CD8-positive, alpha-beta memory T cell (primary cell): ENCODE measurements at places on chromosomes 3 and 15. TPM values are rescaled to one million over a fixed set of nuclear protein-coding genes. Genes with fewer than 3 reads are reported as not detected.

GRCh38 chr3:140216249-140216648 lies 281.3 kb downstream of the CLSTN2 start:
- H3K36me3 ChIP-seq = no peaks in the 10 kb centered on the region
- no peak overlapping the region for H3K27ac ChIP-seq
- no peak for DNase-seq

GRCh38 chr15:58517682-58518525 lies 86.1 kb downstream of the LIPC start:
- H3K36me3 ChIP-seq = no peaks in the 10 kb centered on the region
- DNase-seq = no peak
- peak overlapping the region; percentile 1 for H3K27ac ChIP-seq
- no peaks in the 10 kb centered on the region for H3K27me3 ChIP-seq
- H3K4me1 ChIP-seq = peaks cover 32% of the 10 kb centered on the region

The GHSR gene
- total RNA-seq = not detected

The VEPH1 gene
- not detected for total RNA-seq

DNA sequence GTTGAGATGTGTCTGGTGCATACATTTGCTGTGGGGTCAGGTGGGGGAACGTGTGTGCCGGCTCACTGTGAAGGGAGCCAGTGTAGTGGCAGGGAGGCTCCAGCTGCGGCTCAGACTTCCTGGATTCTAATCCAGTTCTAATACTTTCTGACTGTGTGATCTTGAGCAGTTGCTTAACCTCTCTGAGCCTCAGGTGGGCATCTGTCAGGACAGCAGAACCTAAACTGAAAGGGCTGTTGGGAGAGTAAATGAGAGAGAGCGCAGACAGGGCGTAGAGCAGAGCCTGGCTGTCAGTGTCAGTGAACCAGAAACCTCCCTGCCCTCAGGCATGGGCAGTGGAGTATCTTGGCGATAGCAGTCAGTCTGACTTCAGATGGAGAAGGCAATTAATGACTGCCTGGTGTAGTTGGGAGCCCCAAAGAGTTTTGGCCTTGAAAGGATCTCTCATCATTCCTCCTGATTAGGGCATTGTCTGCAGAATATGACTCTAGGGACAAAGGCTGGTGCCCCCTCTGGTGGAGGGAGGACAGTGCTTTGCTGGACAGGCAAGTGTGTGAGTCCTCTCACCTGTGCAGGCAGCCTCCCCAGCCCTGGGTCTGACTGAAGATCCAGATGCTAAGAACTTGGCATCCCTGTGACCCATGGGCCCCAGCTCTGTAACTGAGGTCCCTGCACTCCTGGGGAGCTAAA lies 9.6 kb downstream of the KBTBD13 start:
- no peak overlapping the region for H3K27ac ChIP-seq
- H3K4me1 ChIP-seq = peaks cover 13% of the 10 kb centered on the region
- DNase-seq = no peak
- H3K4me3 ChIP-seq = no peak overlapping the region
- no peaks in the 10 kb centered on the region for H3K36me3 ChIP-seq
- peaks cover 8% of the 10 kb centered on the region for H3K27me3 ChIP-seq

DNA sequence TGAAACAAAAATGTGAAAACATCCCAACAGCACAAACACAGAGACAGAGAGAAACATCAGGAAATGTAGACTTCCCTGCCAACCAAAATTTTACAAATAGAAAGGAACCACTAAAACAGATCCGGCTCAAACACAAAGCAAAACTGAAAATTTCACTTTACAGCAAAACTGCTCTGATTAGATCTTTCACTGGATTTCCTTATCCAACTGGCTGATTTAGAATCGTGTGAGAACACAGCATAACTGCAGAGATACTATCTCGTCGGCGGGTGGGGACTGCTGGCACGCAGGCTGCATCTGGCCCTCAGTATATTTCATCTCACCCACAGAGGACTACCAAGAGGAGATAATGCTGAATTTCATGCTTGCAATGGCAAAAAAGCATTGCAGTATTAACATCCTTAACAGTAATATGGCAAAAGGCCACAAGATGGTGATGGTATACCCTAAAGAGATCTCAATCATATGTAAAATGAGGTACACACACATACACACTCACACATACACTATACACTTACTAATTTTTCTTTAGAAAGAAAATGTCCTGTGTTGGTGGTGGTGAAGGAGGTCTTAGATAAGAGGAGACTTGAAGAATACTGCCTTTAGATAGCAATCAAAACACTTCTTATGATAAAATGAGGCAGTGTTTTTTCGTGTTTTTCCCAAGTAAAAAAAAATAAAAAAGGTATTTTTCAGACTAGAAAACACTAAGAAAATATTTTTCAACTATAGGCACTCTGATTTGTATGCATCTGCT lies 10.6 kb upstream of the LEO1 start:
- H3K4me3 ChIP-seq = no peak overlapping the region
- H3K36me3 ChIP-seq = no peaks in the 10 kb centered on the region
- peak overlapping the region; percentile 55 for H3K27ac ChIP-seq
- no peak for DNase-seq
- peaks cover 8% of the 10 kb centered on the region for H3K4me1 ChIP-seq

The RBPMS2 gene
- total RNA-seq = not detected

- no peak overlapping the region for H3K27ac ChIP-seq
- no peak overlapping the region for H3K4me3 ChIP-seq
- H3K36me3 ChIP-seq = no peaks in the 10 kb centered on the region
Observed at GRCh38 chr15:79562403-79562815, 130.3 kb downstream of the MINAR1 start.

GRCh38 chr15:26081758-26082220 lies 218.7 kb upstream of the ATP10A start:
- H3K27me3 ChIP-seq = no peaks in the 10 kb centered on the region
- no peaks in the 10 kb centered on the region for H3K36me3 ChIP-seq
- peak overlapping the region; percentile 70 for H3K4me3 ChIP-seq

DNA sequence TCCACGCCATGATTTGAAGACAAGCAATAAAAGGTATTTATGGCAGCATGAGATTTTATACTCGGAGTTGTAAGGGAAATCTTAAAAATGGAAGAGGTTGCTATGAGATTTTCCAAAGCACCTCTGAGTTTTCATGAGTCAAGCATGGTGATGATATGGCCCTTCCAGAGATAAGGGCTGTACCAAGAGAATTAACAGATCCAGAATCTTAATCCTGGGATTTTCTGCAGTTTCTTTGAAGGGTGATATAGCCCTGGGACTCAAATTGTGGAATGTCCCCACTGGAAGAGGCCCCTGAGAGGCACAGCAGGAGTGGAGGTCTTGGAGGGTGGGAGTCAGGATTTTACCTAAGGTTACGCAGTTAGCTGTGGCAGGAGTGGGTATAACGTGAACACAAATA lies 243.3 kb downstream of the ZNF621 start:
- DNase-seq = no peak
- no peak overlapping the region for H3K4me3 ChIP-seq
- H3K36me3 ChIP-seq = no peaks in the 10 kb centered on the region
- no peaks in the 10 kb centered on the region for H3K27me3 ChIP-seq
- H3K4me1 ChIP-seq = no peaks in the 10 kb centered on the region

- no peaks in the 10 kb centered on the region for H3K27me3 ChIP-seq
- no peak overlapping the region for H3K4me3 ChIP-seq
- H3K27ac ChIP-seq = no peak overlapping the region
- no peak for DNase-seq
- no peaks in the 10 kb centered on the region for H3K4me1 ChIP-seq
- H3K36me3 ChIP-seq = no peaks in the 10 kb centered on the region
Observed at GRCh38 chr15:101614761-101615160, 37.4 kb downstream of the TM2D3 start.

The NPAP1 gene
- total RNA-seq = not detected

DNA sequence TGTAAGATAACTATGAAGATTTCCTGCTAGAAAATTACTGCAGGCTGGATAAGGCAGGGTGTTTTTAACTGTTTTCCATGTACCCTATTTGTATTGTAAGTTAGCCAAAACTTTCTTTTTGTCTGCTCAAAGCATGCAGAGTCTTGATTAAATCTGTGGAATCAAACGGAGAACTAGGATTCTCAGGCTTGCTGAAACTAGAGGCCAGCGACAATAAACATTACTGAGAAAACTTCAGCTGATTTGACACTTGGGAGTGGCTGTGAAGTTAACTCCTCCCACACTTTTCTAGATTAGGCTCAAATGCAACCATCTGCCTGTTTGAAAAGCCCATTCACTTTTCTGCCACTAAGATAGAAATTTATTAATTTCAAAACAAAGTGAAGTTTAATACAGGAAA lies 153.2 kb upstream of the FRMD4B start:
- H3K27me3 ChIP-seq = no peaks in the 10 kb centered on the region
- no peak overlapping the region for H3K27ac ChIP-seq
- H3K36me3 ChIP-seq = no peaks in the 10 kb centered on the region
- no peaks in the 10 kb centered on the region for H3K4me1 ChIP-seq
- no peak for DNase-seq

The C2CD4B gene
- 0.13 TPM for total RNA-seq

DNA sequence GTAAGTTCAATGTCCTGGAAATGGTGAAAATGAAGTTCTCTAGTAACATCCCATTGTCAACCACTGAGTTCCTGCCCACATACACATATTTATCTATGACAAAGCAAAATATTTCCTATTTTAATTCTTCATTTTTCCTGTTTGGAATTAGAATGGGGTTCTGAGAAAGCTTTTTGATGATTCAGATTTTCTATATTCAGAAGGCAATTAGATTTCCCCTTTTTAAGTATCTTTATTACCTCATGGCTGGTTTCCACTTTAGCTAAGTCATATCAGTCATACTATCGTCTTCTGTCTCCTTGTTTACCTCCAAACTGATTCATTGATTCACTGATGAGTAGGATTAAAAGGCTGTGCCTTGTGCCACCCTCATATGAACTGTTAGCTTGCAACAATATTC lies 17.9 kb downstream of the ETFA start:
- no peaks in the 10 kb centered on the region for H3K36me3 ChIP-seq
- H3K4me3 ChIP-seq = no peak overlapping the region
- no peak overlapping the region for H3K27ac ChIP-seq
- no peak for DNase-seq
- H3K4me1 ChIP-seq = no peaks in the 10 kb centered on the region
- H3K27me3 ChIP-seq = no peaks in the 10 kb centered on the region

- no peak for DNase-seq
- H3K27ac ChIP-seq = no peak overlapping the region
- no peaks in the 10 kb centered on the region for H3K4me1 ChIP-seq
- H3K36me3 ChIP-seq = no peaks in the 10 kb centered on the region
Observed at GRCh38 chr3:55675478-55675877, 188.4 kb upstream of the WNT5A start.

- H3K27me3 ChIP-seq = no peaks in the 10 kb centered on the region
- H3K4me1 ChIP-seq = no peaks in the 10 kb centered on the region
Observed at GRCh38 chr3:114127517-114127916, 51.3 kb downstream of the DRD3 start.

DNA sequence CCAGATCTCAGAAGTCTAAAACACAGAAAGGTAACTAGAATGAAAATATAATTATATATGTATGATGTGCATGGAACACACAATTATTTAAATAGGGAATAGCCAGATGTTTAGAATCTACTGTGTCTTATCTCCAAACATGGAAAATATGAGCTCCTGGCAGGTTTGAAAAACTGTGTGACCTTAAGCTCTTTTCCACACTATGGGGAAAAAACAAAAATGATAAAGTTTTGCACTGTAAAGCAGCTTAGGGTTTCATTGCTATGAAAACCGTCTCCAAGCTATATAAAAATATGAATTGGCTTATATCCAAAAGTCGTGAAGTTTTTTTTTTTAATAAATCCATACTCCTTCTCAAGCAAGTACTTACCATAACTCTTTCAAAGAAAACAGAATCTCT lies 159.8 kb downstream of the ERC2 start:
- no peaks in the 10 kb centered on the region for H3K27me3 ChIP-seq
- H3K4me3 ChIP-seq = no peak overlapping the region
- no peak overlapping the region for H3K27ac ChIP-seq
- H3K36me3 ChIP-seq = no peaks in the 10 kb centered on the region
- DNase-seq = no peak
- H3K4me1 ChIP-seq = no peaks in the 10 kb centered on the region

DNA sequence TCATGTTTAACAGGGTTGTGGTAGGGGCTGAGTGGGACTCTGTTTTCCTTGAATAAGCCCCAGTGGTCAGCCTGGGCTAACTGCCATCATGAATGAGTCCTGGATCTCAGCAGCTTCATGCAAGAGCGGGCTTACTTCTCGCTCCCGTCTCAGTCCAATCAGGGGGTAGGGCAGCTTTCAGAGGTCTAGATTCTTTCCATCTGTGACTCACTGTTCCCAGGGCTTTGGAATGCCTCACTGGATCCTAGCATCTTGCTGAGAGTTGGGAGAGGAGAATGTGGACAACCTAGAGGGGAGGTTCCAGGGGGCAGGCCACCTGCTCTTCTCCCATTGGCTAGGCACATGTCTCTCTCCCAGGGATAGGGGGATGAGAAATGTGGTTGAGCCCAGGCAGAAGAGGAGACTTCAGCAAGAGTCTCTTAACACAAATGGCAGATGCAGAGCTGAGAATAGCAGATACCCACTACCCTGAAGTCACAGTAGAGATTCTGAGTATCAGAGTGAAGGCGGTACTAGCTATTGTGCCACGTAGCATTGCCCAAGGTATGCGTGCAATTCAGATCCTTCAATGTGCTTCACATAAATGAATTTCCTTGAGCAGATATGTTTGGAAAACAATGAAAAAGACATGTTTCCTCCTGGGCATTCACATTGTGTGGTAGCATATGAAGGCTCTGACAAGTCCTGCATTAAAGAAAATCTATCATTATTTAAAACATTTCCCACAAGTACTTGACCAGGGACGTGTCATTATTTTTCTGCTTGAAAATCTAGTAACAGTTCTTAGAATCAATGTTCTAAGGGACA lies 257.7 kb upstream of the PROK2 start:
- no peak for DNase-seq
- no peaks in the 10 kb centered on the region for H3K4me1 ChIP-seq
- no peaks in the 10 kb centered on the region for H3K36me3 ChIP-seq

DNA sequence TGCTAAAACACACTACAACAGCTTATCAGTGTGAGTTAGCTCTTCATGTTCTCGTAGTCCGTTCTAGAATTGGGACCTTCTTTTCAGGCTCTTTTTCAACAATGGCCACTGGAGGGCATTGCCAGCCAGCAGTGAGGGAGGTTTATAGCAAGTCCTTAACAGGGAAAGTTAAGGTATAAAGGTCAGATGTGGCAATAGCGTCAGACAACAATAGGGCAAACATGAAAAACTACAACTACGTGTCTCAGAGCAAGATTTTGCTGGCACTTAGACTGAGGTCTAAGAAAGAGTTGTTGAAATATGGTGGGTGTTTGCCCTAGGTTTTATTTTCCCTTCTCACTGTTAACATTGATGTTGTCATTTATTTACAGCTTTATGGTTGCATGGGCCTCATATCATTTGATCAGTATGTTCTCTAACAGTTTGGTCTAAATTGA lies 161.4 kb downstream of the GMNC start:
- H3K4me3 ChIP-seq = no peak overlapping the region
- H3K36me3 ChIP-seq = no peaks in the 10 kb centered on the region
- no peaks in the 10 kb centered on the region for H3K27me3 ChIP-seq
